ENCODE measurements at places on chromosomes 11 and 22.

DNA sequence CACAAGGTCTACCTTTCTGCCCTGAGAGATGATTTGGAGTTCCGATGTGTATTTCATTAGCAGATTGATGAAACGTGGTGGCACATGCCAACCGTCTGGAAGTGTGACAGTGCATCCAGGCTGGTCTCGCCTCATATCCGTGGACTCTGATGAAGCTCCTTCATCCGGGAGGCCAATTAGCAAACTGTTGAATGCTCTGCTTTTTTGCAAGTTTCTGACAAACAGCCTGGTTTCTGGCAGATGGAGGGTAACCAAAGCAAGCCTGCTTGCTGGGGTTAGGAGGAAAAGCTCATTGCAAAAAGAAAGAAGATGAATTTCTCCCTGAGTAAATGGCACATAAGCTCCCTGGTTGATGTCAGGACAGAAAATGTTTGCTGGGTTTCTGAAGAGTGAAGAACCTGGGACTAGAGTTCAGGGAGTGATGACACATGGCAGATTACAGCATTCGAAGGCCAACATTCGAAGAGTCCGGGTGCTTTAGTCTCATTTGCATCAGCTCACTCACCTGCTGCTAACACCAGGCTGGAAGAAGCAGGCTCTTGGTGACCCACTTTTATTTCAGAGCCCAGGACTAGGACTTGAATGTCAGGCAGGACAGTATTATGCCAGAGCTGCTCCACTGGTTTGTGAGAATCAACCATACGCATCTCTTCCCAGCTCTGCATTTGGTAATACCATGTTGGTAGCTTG is 135.9 kb upstream of the TTC12 start:
- no peak for DNase-seq

GRCh38 chr22:31288496-31289240 is 3.6 kb downstream of the PIK3IP1 start:
- DNase-seq: no peak

DNA sequence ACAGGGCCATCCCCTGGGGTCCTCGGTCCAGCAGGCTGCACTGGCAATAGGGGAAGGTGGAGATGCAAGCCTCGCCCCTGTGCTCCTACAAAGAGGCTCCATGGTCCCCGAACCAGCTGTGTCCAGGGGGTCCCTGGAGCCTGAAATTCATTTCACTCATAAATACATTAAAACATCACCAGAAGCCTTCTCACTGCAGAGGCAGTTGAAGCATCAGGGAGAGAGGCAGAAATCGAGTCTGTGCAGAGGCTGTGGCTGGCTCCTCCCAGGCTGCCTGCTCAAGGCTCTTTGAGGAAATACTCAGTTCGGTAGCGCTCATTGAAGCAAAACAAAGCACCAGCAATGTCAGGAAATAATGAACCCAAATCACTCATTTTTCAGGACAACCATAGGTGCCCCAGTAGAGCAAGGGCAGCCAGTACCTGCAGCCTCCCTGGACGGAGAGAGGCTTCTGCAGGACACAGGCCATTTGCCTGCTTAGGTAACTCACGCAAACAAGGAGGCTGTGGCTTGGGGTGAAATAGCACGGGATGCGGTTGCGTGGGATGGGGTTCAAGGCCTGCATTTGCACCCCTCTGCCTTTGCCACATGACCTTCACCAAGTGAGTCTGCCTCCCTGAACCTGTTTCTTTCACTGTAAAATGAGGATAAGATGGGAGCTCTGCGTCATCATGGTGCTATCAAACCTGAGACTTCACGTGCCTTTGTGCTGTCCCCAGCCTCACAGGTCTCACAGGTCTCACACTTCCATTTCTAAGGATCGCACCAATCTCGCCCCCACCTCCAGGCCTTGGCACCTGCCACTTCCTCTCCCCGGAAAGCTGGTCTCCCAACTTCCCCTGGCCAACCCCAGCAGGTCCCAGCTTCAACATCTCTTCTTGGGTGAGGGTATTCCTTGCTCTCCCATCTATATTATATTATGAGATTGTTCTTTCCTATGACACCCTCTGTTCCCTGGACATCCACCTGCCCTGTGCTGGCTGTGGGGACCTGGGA is 84.3 kb upstream of the SHISAL1 start:
- no peak for DNase-seq

- no peak for DNase-seq
Measured at GRCh38 chr11:19419021-19419750, 178.4 kb upstream of the E2F8 start.

- DNase-seq: no peak
Measured at GRCh38 chr22:29710922-29711593, 8.7 kb upstream of the CABP7 start.

GRCh38 chr22:27719535-27720227 is 81.9 kb downstream of the MN1 start:
- no peak for DNase-seq

DNA sequence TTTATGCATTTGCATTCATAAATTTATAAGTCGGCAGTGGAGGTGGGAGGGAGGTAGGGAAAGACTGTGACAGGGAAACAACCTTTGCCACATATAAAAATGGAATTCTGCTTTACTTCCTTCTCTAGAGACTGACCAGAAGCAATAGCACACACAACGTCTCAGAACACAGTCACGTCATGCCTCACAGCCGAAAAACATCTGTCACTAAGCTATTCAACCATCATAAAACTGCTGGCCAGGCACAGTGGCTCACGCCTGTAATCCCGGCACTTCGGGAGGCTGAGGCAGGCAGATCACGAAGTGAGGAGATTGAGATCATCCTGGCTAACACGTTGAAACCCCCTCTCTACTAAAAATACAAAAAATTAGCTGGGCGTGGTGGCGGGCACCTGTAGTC is 101.0 kb upstream of the CHRM4 start:
- no peak for DNase-seq

DNA sequence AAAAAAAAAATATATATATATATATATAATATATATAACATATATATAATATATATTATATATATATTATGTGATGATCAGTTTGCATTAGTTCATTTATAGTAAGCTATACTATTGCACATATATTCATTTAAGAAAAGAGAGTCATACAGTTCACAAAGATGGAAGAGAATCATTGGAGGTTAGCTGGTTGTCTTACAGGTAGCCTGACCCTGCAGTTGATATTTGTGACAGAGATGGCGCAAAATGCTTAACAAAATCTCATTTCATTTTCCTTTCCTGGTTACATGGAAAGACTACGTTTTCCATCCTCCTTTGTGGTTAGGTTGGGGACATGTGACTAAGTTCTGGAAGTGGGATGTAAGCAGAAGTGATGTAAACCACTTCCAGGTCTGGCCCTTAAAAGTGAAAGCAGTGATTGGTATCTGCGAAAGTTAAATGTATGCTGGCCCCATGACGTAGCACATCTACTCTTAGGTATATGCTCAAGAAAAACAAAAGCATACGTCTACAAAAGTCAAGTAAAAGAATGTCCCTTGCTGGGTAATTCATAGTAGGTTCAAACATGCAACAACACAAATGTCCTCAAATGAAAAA is 7.2 kb upstream of the TMEM135 start:
- no peak for DNase-seq

- no peak for DNase-seq
Measured at GRCh38 chr11:12470236-12470635, 92.9 kb downstream of the PARVA start.

- DNase-seq: no peak
Measured at GRCh38 chr11:6636480-6636879, 17.3 kb upstream of the TPP1 start.

DNA sequence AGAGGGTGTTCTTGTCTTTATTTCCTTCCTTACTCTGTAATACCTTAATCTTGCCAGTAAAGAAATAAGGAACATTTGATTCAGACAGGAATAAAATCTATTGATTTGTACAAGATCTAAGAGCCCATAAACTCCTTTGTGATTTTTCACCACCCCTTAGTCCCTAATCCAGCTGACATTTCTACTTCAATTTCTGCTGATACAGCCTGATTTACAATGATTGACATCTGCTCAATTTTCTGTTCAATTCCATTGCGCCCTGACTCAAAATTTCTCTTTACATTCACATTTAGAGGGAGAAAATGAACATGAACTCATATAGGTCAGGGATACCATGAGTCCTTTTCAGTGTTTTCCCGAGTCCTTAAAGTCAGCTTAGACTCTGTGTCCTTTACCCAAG is 27.2 kb upstream of the TMEM123 start:
- no peak for DNase-seq

DNA sequence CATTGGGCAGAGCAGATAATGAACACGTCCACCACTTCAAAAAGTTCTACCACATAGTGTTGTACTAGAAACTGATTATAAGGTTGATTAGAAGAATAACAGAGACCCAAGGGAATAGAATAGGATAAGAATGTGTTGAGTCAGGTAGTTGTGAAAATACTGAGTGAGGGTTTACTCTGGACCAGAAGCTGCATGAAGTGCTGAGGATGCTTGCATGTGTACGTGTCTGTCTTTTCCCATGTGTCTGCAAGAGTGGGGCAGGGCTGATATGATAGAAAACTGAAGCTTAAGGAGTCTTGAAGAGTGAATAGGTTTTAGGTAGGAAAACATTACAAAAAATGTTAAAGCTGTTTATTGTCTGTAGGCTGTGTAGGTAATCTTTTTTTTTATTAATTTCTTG is 20.6 kb downstream of the TRPC6 start:
- DNase-seq: no peak

DNA sequence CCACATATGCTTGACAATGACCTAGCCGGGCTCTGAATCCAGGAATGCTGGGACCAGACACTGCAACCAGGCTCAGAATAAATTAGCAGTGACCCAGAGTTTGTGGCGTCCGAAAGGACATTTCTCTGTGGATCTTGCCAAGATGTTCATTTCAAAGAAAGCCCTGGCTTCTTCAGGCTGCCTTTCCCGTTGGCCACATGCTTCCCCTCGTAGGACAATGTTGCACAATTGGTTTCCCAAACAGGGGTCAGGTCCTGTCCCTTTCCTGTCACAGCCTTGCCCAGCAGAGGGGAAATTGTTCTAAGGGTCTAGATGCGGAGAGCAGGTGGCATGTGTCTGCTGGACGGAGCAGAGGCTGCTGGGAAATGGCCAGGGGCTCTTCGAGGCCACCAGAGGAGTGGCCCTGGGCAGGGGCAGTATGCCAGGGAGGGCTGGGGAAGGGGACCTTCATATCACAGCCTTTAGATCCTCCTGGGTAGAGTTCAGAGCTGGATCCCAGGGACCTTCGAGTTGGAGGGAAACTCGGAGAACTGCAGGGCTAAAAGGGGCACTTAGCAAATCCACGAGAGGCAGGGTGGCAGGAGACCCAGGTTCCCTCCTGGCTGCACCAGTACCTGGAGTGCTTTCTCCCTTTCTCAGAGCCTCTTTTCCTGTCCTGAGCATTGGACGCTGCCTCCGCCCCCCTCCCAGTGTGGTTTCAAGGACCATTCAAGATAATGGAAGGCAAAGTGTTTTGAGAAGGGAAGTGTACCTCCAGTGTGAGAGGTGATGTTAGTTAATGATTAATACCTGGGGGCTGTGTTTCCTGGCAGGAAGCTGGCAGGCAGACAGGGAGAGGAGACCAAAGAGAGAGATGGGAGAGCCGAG is 42.3 kb downstream of the C11orf96 start:
- DNase-seq: no peak

GRCh38 chr11:111081021-111081511 is 164.5 kb upstream of the POU2AF2 start:
- DNase-seq: no peak

DNA sequence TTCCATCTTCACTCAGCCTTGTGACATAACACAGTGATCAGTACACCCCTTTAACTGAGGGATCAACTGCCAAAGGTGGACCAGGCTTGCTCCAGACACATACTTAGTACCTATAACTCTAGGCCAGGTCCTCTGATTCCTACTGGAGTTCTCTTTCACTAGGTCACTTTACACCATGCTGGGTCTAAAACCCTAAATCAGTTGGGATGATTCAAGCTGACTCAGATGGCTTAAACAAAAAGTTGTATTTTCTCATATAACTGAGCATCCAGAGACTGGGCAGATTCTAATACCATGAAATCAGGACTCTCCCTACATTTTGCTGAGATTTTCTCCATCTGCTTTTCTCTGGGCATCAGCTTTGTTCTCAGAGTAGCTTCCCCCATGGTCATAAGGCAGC is 26.0 kb upstream of the FLI1 start:
- no peak for DNase-seq

DNA sequence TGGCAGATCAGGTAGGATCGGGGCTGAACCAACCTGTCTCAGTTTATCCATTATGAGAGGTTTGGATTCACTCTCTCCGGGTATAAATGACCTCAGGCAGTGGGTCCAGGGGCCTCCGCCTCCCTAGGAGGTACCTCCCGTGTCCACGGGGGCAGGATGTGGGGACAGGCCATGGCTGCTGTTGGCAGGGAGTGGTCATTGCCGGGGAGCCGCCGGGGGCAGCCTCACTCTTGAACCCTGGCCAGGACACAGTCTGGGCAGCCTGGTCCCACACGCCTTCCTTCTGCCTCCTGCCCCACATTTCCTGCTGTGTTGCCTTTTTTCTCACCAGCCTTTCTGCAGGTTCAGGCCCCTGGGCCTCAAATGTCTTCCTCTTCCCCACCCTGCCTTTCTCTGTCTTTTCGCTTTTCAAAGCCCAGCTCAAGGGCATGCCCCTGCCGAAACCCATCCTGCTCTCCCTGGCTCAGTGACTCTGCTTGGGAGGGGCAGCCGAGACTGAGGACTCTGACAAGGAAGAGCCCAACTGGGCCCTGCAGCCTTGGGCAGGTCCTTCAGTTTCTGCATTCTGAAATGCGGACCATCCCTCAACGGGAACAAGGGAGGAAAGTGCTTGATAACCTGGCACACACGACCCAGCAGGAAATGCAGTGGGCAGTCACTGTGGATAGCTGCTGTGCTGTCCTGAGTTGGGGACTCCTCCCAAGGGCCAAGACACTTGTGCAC is 31.1 kb downstream of the ZC3H7B start:
- no peak for DNase-seq

GRCh38 chr11:43585877-43586608 is 94.5 kb upstream of the HSD17B12 start:
- DNase-seq: no peak

- DNase-seq: no peak
Measured at GRCh38 chr22:32713737-32714457, 87.6 kb upstream of the TIMP3 start.

- no peak for DNase-seq
Measured at GRCh38 chr11:61850687-61851086, 22.6 kb downstream of the FADS2 start.

- no peak for DNase-seq
Measured at GRCh38 chr11:89381094-89381493, 110.1 kb downstream of the NOX4 start.

- DNase-seq: no peak
Measured at GRCh38 chr11:108859510-108859909, 194.6 kb downstream of the DDX10 start.

DNA sequence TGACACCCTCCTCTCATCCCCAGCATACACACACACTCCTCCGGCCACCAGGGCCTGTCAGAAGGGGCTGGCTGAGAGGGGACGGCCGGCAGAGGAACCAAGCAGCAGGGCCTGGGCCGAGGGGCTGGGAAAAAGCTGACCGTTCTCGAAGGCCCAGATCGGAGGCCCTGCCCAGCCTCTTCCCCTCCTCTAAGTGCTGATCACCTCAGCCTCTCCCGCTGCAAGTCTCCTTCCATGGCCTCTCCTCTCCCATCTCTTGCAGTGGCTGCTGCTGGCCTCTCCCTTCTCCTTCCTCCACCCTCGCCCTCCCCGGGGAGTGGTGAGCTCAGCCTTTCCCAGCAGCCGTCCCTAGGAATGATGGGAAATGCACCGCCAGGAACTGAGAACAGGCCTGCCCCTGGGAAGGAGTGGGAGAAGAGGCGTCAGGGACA is 39.6 kb downstream of the ARRB1 start:
- DNase-seq: no peak

- no peak for DNase-seq
Measured at GRCh38 chr11:107710301-107710700, 1.6 kb downstream of the SLN start.
